ENCODE measurements at places on chromosomes 7 and 10. TPM values are rescaled to one million over a fixed set of nuclear protein-coding genes. Genes with fewer than 3 reads are reported as not detected.

DNA sequence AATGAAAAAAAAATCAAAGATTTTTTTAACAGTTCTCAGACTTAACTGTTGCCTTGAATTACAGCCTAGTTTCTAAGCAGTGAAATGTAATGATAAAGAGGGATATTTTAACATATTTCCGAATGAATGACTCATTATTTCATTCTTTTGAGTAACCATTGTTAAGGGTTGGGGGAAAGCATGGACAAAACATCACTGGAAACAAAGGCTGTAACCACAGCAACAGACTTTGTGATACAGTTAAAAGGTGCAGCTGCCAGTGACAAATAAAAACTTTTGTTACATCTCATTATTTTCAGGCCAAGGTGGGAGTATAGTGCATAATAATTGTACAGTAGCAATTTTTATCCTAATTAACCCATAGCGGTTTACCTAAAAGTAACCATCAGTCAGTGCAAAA is 172.6 kb downstream of the LRRTM3 start:
- H3K4me3 ChIP-seq = no peak overlapping the region
- no peaks in the 10 kb centered on the region for H3K4me1 ChIP-seq
- H3K27me3 ChIP-seq = no peaks in the 10 kb centered on the region
- no peak for DNase-seq

C1GALT1 gene
- total RNA-seq = 44.7 TPM

GRCh38 chr7:29471444-29472138 is 92.0 kb upstream of the PRR15 start:
- H3K36me3 ChIP-seq = no peaks in the 10 kb centered on the region
- H3K27ac ChIP-seq = no peak overlapping the region
- H3K4me1 ChIP-seq = no peaks in the 10 kb centered on the region
- H3K27me3 ChIP-seq = no peaks in the 10 kb centered on the region
- DNase-seq = no peak

DNA sequence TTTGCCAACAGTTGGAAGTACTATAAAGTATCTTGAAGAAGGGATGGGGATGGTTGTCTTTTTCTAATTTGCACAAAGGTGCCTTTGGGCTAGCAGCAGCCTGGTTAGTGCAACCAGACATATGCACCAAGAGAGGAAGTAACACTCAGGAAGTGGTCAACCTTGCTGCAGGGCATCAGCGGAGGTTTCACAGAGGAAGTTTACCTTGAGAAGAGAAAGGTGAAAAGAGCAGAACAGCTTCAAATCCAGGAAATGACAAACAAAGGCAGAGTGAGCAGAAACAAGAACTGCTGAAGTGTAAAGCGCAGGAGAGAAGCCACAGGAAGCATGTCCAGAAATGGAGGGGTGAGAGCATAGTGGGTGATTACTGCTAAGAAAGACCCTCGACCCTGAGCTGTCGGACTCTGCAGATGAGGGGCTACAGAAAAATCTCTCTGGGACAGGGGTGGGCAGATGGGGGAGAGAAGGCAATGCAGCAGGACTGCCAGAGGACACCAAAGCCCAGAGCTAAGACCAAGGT is 66.9 kb downstream of the STK17A start:
- peak; percentile 25 for DNase-seq
- H3K4me3 ChIP-seq = no peak overlapping the region
- H3K27ac ChIP-seq = peak overlapping the region; percentile 98
- H3K36me3 ChIP-seq = peaks cover 52% of the 10 kb centered on the region

DNA sequence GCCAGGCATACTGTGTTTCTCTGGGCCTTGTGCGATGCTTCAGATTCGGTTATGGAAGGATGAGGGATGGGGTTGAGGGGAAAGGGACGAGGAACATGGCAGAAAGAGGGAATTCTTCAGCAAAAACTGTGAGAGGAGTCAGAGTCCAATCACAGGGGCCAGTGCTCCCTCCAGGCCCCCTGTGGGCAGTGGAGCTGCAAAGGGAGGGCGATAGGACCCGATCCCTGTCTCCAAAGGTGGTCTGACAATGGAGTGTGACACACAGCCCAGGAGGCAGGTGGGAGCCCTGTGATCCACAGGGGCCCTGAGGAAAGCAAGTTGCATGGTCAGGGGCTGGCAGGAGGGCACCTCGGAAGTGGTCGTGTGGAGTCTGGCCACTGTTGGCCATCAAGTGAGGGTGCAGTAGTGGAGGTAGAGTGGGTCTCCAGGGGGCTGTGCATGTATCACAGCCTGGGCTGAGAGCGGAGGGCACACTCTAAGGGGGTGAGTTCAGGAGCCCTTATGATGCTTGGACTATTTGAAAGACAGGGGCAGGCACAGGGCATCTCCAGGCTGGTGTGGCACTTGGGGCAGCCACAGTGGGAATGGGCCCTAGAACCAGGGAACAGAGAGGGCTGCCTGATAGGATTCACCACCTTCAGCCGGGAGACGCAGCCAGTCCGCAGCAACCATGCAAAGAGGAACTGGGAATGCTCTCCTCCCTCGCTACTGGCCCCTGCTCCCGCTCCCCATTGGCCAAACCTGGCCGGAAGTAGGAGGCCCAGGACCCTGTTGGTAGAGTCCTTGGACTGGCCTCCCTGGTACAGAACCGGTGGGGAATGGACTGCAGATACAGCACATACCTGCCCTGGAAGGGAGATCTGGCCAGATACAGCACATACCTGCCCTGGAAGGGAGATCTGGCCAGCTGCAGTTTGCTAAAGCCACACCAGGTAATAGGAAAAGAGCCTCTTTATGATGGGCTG is 115.9 kb downstream of the ADCY1 start:
- no peaks in the 10 kb centered on the region for H3K4me1 ChIP-seq
- H3K36me3 ChIP-seq = no peaks in the 10 kb centered on the region
- no peak overlapping the region for H3K27ac ChIP-seq
- peaks cover 73% of the 10 kb centered on the region for H3K27me3 ChIP-seq
- H3K4me3 ChIP-seq = no peak overlapping the region

GRCh38 chr7:79452495-79453265 is 787 bp downstream of the MAGI2 start:
- H3K4me3 ChIP-seq = peak overlapping the region; percentile 67
- peaks cover 5% of the 10 kb centered on the region for H3K4me1 ChIP-seq
- H3K27ac ChIP-seq = no peak overlapping the region
- peak; percentile 3 for DNase-seq
- H3K27me3 ChIP-seq = peaks cover 16% of the 10 kb centered on the region
- H3K36me3 ChIP-seq = no peaks in the 10 kb centered on the region

CHRM2 gene
- 0.17 TPM for total RNA-seq

CDC123 gene
- total RNA-seq = 86.0 TPM

PTPRZ1 gene
- 0.28 TPM for total RNA-seq

DNA sequence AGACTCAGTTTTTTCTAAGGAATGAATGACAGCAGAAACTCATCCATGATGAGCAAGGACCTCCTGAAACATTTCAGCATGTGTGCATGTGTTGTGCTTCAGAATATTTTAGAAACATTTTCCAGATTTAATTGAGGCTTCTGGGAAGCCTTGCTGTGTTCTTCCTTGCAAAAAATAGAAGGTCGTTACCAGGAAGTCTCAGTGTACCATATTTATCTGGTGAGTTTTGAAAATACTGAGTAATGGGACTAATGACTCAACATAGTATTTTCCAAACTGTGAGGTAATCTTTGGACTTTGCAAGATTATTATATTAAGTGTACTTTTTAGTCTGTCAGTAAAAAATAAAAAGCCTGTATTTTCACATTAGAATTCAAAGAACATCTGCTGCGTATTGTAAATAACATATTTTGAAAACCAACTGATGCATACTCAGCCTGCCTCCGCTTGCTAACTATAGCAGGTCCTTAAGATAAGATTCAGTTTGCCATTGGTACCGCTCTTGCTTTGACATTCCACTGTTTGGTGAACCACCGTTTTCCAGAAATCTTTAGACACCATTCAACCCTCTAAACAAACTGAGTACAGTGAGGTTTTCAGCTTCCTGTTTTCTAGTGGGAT is 739.6 kb upstream of the GALNT17 start:
- DNase-seq = no peak
- H3K27me3 ChIP-seq = peaks cover 25% of the 10 kb centered on the region
- H3K27ac ChIP-seq = no peak overlapping the region
- H3K4me1 ChIP-seq = no peaks in the 10 kb centered on the region
- no peaks in the 10 kb centered on the region for H3K36me3 ChIP-seq

LRRN3 gene
- not detected for total RNA-seq

- no peak overlapping the region for H3K4me3 ChIP-seq
- no peaks in the 10 kb centered on the region for H3K36me3 ChIP-seq
- H3K27ac ChIP-seq = no peak overlapping the region
- H3K27me3 ChIP-seq = peaks cover 87% of the 10 kb centered on the region
- H3K4me1 ChIP-seq = no peaks in the 10 kb centered on the region
Measured at GRCh38 chr10:100776671-100777070, 31.3 kb downstream of the PAX2 start.

DNA sequence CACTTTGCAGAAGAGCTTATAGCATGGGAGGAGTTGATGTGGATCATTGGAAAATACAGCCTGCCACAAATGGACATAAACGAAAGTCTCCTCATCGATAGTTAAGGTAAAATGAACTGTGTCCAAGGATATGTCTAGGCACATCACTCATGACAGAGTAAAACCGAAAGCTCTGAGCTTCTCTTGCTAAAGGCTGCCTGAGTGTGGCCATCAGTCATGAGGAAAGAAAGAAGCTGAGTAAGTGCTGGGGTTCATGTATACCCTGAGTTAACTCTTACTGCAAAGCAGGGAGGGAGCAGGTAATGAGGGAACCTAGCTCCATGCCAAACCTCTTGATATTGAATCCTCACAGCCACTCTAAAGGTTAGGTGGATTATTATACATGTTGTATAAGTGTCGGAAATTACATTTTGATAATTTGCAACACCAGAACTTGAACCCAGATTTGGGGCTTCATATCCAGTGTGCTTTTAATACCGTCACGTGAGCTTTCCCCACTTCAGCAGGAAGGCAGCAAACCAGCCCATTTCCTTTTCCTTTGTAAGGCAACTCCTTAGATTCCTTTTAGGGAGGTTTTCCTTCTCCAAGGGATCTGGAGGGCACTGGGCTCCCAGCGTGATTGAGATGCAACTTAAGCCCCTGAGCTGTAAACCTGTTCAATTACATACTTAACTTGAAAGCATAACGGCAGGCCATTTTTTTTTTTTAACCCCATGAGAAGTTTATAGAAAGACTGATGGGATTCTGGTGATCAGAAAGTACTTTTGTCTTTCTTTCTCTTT is 215.0 kb downstream of the PHF14 start:
- H3K27ac ChIP-seq = no peak overlapping the region
- no peak overlapping the region for H3K4me3 ChIP-seq
- DNase-seq = no peak

PTF1A gene
- not detected for total RNA-seq

- H3K27ac ChIP-seq = no peak overlapping the region
- no peaks in the 10 kb centered on the region for H3K27me3 ChIP-seq
- H3K4me3 ChIP-seq = no peak overlapping the region
- H3K4me1 ChIP-seq = no peaks in the 10 kb centered on the region
- DNase-seq = no peak
Measured at GRCh38 chr10:125990974-125991373, 94.6 kb downstream of the FANK1 start.

Data from PC-9 (cell line).